Stimulated activated CD4-positive, alpha-beta T cell treated with anti-CD3 and anti-CD28 coated beads, TNF-alpha, amount 100 ng/mL, for 4 hours (primary cell): ENCODE measurements at places on chromosomes 16 and 17.

GRCh38 chr16:75599452-75600277 is 23.4 kb downstream of the ADAT1 start:
- no peak for DNase-seq

- no peak for DNase-seq
Measured at GRCh38 chr16:80299416-80299815, 241.4 kb upstream of the DYNLRB2 start.

DNA sequence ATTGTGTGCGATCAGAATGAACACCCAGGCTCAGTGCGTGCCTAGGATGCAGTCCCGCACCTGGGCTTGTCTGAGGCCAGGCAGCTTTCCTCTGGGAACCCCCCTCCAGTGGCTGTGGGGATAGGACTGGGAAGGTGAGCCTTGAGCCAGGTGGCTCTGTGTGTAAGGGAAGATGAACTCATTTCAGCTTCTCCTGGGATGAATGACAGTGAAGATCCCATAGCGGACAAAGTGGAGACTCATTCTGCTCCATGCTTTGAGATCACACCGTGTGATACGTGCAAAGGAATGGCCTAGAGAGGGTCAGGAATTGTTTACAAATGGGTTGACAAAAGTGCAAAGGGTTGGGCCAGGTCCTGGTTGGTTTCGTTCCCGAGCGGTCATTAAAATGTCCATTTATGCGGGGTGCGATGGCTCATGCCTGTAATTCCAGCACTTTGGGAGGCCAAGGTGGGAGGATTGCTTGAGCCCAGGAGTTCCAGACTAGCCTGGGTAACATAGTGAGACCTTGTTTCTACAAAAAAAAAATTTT is 15.8 kb downstream of the GPRC5C start:
- DNase-seq, result no peak

DNA sequence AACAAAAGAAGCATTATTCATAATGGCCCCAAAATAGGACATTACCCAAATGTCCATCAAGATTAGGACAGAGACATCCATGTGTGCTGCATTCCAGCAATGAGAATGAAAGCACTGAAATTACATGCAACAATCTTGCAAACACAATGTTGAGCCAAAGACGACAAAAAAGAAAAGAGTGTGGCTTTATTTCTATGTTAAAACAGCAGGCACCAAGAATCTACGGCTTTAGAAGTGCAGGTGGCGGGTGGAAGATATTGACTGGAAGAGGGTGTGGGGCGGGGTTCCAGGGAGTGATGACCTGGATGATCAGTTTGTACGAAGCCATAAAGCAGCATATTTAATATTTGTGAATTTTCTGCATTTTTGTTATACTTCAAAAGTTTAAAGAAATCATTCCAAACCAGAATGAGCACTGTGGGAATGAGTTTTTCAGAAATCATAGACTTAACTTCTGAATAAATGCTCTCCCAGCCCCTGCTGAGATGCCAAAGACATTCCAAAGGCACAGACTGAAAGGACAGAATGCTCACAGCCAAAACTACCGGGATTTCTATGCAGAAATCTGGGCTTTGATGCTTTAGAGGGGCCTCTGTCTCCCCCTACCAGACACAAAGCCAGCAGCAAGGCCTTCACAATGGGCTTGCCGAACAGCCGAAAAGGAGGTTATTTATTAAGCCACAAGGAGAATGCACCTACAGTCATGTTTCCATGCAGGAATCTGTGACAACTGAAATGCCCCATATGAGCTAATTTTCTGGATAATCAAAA is 361.6 kb downstream of the GRIN2A start:
- no peak for DNase-seq

DNA sequence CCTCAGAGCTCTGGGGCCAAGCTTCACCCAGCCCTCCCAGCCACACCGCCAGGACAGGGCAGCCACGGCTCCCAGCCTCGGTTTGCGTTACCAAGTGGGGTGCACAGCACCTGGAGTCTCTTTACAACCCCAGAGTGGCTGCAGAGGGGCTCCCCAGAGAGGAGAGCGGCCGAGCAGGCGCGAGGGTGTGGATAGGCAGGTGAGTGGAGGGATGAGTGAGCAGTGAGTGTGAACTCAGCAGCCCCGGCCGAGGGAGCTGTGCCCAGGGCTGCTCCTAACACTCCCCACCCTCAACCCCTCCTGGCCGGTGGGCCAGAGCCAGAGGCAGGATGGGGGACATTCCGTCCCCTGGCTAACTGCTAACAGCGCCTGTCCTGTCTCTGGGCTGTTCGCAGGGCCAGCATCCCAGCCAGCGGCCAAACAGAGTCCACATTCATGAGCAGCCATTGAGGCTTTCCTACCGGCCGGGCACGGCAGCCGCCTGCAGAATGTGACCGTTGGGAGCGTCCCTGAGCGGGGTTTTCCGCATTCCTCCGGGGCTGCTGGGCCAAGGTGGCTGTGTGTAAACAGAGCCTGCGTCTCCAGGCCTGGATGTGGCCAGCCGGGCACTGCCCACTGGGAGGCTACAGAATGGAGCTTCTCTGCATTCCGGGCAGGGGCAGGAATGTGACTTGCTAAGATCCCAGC is 5.3 kb downstream of the ZNF469 start:
- DNase-seq, result no peak
